ENCODE measurements at places on chromosomes 5 and 9.

- no peak for DNase-seq
Measured at GRCh38 chr5:9226016-9226536, 319.8 kb downstream of the SEMA5A start.

- DNase-seq, result no peak
Measured at GRCh38 chr5:63953217-63953616, 9.0 kb downstream of the HTR1A start.

DNA sequence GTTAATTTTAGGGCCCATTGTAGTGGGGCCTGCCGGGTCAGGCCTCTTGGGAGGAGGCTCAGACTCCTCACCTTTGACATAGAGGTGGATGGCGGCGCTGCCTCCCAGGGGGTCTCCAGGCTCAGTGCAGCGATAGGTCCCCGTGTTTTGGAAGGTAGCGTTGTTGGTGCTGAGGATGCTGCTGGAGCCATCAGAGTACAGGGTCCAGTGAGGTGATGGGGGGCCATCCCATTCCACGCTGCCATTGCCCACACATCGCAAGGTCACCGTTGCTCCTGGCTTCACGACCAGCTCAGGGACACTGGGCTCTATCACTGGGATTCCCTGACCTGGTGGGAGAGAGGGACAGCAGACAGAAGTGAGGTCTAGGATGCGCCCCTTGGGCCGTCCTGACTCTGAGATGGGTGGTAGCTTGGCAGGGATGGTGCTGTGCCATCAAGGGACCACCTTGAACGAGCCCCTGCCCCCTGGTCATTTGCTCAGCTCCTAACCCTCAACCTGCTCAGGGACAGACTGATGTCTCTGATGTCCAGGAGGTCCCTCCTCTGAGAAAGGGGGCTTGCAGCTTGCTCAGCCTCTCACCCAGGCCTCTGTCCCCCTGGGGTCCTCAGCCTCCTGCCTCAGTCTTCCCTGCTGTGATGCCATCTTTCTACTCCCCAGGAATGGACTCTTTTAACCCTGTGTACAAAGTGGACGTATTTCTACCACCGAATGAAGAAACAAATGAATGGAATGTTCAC, 5.5 kb downstream of the CSF1R start:
- no peak for DNase-seq

- no peak for DNase-seq
Measured at GRCh38 chr9:130226112-130226511, 39.4 kb upstream of the HMCN2 start.

DNA sequence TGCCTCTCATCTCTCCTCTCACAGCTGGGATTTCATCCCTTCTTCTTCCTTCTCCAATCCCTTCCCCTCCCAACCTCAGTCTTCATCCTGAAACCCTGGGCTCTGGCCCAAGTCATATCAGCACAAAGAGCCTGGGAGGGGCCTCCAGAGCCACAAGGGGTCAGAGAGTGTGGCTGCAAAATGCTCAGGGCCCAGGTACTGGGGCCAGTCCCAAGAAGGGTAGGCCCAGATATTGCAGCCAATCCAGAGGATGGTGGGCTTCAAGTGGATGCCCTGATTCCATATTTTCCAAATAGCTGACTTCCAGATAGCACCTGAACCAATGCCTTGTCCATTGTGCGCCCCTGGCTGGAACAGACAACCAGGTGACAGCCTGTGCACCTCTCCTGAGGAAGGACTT, 193.9 kb downstream of the MED10 start:
- DNase-seq, result no peak

Data from fibroblast of villous mesenchyme (primary cell).